Tibial artery (tissue), 4 donors: ENCODE measurements at places on chromosomes 3 and 15.

- no peaks in the 10 kb centered on the region for H3K36me3 ChIP-seq
- H3K27ac ChIP-seq, result no peak overlapping the region
- peaks cover 17% of the 10 kb centered on the region for H3K4me1 ChIP-seq
- DNase-seq, result peak; percentile 56
- H3K27me3 ChIP-seq, result no peaks in the 10 kb centered on the region
Measured at GRCh38 chr3:52290596-52291507, 3.2 kb downstream of the GLYCTK start.

- no peak overlapping the region for H3K4me3 ChIP-seq
- no peaks in the 10 kb centered on the region for H3K36me3 ChIP-seq
- DNase-seq, result no peak
- no peak overlapping the region for H3K27ac ChIP-seq
- H3K27me3 ChIP-seq, result no peaks in the 10 kb centered on the region
- no peaks in the 10 kb centered on the region for H3K4me1 ChIP-seq
Measured at GRCh38 chr3:189316296-189317019, 144.7 kb downstream of the TPRG1 start.

GRCh38 chr3:100129941-100130340, 15.6 kb upstream of the FILIP1L start:
- H3K4me1 ChIP-seq, result peaks cover 38% of the 10 kb centered on the region
- H3K27me3 ChIP-seq, result no peaks in the 10 kb centered on the region
- no peaks in the 10 kb centered on the region for H3K36me3 ChIP-seq
- H3K27ac ChIP-seq, result no peak overlapping the region

DNA sequence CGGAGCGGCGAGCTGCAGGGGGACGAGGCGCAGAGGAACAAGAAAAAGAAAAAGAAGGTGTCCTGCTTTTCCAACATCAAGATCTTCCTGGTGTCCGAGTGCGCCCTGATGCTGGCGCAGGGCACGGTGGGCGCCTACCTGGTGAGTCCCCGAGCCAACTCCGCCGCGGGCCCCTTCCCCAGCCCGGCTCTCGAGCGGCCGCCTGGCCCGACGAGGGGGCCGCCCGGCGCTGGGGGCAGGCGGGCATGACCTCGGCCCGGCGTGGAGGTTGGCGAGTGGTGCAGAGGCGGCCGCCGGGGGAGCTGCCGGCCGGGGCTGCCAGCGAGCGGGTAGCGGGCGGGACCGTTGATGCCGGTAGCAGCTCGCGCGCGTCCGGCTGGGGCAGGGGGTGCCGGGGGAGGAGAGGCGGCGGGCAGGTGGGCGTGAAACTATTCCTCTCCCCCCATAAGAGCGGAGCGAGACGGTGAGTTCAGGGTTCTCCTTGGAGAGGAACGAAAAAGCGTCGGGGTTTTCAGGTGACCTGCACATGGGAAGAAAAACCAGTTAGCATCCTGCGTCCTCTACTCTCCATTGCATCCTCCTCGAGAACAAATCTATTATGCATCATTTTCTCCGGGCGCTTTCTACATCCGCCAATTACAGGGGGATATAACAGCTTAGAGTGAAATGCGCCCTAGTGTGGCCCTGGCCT, 585 bp downstream of the SLCO3A1 start:
- H3K27me3 ChIP-seq, result no peaks in the 10 kb centered on the region
- H3K27ac ChIP-seq, result peak overlapping the region; percentile 84
- no peaks in the 10 kb centered on the region for H3K36me3 ChIP-seq
- peaks cover 16% of the 10 kb centered on the region for H3K4me1 ChIP-seq
- H3K4me3 ChIP-seq, result peak overlapping the region; percentile 83

GRCh38 chr3:14204515-14205284, 26.1 kb downstream of the LSM3 start:
- H3K36me3 ChIP-seq, result peaks cover 2% of the 10 kb centered on the region
- DNase-seq, result peak; percentile 72
- no peaks in the 10 kb centered on the region for H3K27me3 ChIP-seq
- peaks cover 6% of the 10 kb centered on the region for H3K4me1 ChIP-seq
- H3K4me3 ChIP-seq, result no peak overlapping the region
- H3K27ac ChIP-seq, result peak overlapping the region; percentile 23

- no peak overlapping the region for H3K4me3 ChIP-seq
- no peaks in the 10 kb centered on the region for H3K27me3 ChIP-seq
- H3K4me1 ChIP-seq, result no peaks in the 10 kb centered on the region
- H3K27ac ChIP-seq, result no peak overlapping the region
- H3K36me3 ChIP-seq, result no peaks in the 10 kb centered on the region
- DNase-seq, result no peak
Measured at GRCh38 chr3:139263798-139264197, 80.0 kb upstream of the MRPS22 start.

- H3K27me3 ChIP-seq, result no peaks in the 10 kb centered on the region
- H3K4me1 ChIP-seq, result no peaks in the 10 kb centered on the region
- no peak overlapping the region for H3K27ac ChIP-seq
- DNase-seq, result no peak
Measured at GRCh38 chr3:109313061-109313460, 3.3 kb downstream of the DPPA2 start.

- no peaks in the 10 kb centered on the region for H3K27me3 ChIP-seq
- DNase-seq, result no peak
- H3K4me3 ChIP-seq, result no peak overlapping the region
- peaks cover 76% of the 10 kb centered on the region for H3K36me3 ChIP-seq
- no peaks in the 10 kb centered on the region for H3K4me1 ChIP-seq
Measured at GRCh38 chr15:72737723-72738122, 45.8 kb downstream of the ADPGK start.

DNA sequence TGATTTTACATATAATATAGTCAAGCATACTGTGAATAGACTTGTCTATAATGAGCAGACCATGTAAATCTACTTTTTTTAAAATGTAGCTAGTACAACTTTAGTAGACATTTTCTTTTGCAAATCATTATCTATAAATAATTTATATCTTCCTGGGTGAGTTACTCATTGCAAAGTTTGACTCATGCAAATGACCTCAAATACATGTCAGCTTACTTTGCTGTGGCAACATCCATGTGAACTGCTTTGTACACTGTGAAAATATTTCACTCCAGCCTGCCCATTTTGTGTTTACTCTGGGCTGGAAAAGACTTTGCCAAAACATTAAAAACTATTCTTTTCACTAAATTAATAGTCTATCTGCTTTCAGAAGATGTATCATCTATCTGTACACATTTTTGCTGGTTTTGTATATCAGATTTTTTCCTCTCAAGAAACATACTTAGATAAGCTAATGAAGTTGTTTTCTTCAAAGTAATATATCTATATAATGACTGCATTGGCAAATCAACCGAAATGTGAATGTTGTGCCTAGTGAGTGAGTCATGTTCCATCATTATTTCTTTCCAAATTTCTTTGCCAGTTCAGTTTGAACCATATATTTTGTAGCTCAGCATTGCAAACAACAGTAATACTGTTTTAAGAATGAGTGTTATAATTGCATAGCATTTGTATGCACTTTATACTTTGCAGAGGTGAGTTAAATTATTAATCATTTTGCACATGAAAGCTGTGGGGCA, 26.5 kb downstream of the IGSF10 start:
- DNase-seq, result no peak
- H3K4me1 ChIP-seq, result peaks cover 14% of the 10 kb centered on the region
- H3K27me3 ChIP-seq, result no peaks in the 10 kb centered on the region
- H3K4me3 ChIP-seq, result no peak overlapping the region
- no peak overlapping the region for H3K27ac ChIP-seq

DNA sequence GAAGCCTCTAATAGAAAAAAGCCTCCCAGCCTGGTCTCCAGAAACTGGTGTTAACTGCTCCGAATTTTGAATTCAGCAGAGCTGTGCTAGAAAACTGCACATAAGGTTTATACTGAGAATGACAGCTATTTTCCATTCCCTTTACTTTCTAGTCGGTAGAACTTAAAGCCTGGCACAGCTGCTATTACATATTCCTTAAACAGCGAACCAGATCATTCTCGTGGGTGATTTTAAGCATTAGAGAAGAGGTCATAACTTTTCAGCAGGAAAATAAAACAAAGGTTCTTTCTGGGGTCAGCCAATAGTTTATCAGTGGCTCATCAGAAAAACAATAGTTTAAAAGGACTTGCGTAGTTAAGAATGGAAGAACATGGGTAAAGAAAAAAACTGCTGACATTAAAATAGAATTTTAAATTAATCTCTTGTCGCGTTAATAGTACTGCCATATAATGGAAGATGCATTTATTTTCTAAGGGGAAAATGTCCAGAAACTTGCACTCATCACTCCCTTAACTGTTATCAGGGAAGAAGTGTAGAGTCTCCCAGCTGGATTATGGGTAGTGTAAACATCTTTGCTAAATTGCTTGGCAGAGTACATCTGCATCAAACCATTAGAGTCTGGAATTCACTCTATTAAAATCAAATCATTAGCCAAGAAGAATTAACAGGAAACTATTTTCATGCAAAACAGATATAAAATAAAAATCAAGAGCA, 7.9 kb downstream of the VGLL4 start:
- DNase-seq, result no peak
- no peaks in the 10 kb centered on the region for H3K36me3 ChIP-seq
- H3K27me3 ChIP-seq, result no peaks in the 10 kb centered on the region

DNA sequence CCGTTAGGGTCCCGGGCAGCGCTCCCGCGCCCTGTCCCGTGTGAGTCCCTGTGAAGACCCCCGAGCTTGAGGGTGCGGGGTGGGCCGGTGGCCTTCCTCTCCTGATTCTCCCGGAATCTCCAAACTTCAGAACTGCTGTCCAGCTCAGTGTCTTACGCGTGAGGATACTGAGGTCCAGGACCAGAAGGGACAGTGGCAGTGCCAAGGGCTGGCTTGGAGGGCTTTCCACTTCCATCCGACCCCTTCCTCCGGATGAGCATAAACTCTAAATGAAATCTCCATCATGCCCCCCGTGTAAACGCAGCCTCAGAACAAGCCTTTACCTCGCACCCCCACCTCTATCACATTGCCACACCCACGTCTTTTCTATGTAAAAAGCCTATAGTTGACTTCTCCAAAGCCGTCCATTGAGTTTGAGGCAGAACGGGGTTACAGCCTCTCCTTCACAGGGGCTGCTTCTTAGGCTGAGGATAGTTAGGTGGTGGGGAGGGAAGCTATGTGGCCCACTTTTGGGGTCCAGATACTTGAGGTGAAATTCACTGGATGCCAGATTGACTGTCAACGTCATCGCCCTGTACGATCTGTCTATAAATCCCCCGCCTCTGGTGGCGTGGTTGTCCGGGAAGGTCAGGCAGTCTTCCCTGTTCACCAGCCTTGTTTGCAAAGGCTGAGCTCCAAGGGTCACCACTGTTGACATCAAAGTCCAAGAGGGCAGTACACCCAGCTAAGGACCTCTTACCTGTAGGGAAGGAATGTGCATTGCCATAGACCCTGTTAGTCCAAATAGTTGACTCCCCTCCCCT, 1.1 kb downstream of the EDEM1 start:
- H3K36me3 ChIP-seq, result peaks cover 7% of the 10 kb centered on the region
- H3K27ac ChIP-seq, result peak overlapping the region; percentile 94
- H3K4me3 ChIP-seq, result peak overlapping the region; percentile 95
- DNase-seq, result no peak

DNA sequence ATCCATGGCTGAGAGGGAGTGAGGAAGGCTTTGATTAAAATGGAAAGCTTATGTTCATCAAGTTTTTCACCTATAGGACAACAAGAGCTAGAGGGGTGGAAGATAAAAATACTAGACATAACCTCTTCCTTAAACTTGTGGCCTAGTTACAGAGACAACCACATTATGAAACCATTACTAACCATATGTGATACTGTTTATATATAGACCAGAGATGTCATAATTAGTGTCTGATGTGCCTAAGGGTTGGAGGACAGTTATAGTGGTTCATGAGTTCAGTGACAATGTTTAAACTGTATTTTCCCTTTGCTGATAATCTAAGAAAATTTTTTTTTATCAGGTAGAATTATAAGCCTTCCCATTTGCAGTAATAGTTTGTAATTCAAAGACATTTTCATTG, 23.7 kb downstream of the PHLDB2 start:
- peaks cover 84% of the 10 kb centered on the region for H3K4me1 ChIP-seq
- no peak for DNase-seq
- no peaks in the 10 kb centered on the region for H3K27me3 ChIP-seq
- peaks cover 29% of the 10 kb centered on the region for H3K36me3 ChIP-seq
- H3K4me3 ChIP-seq, result no peak overlapping the region

GRCh38 chr3:194184265-194184751, 48.4 kb downstream of the HES1 start:
- DNase-seq, result no peak
- no peak overlapping the region for H3K4me3 ChIP-seq
- H3K27ac ChIP-seq, result no peak overlapping the region
- H3K4me1 ChIP-seq, result no peaks in the 10 kb centered on the region
